ENCODE measurements at places on chromosomes 1 and 21. TPM values are rescaled to one million over a fixed set of nuclear protein-coding genes. Genes with fewer than 3 reads are reported as not detected.
A peak's percentile ranks its signal among the peaks of the same experiment; 100 is the strongest.

GRCh38 chr1:64530969-64531692, 61.2 kb downstream of the CACHD1 start:
- no peak for DNase-seq
- H3K27me3 ChIP-seq = no peaks in the 10 kb centered on the region
- no peak overlapping the region for H3K4me3 ChIP-seq

DNA sequence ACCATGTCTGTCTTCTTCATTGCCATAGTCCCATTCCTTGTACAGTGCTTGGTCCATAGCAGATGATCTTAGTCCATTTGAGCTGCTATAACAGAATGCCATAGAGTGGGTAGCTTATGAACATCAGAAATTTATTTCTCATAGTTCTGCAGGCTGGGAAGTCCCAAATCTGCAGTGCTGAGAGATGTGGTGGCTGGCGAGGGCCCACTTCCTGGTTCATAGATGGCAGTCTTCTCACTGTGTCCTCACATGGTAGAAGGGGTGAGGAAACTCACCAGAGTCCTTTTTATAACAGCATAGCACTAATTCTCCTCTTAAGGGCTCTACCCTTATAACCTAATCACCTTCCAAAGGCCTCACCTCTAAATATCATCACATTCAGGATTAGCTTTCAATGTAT, 23.1 kb upstream of the RAP1A start:
- H3K4me1 ChIP-seq = peaks cover 26% of the 10 kb centered on the region
- H3K36me3 ChIP-seq = no peaks in the 10 kb centered on the region
- no peaks in the 10 kb centered on the region for H3K27me3 ChIP-seq
- H3K27ac ChIP-seq = no peak overlapping the region

- H3K36me3 ChIP-seq = no peaks in the 10 kb centered on the region
- no peak overlapping the region for H3K4me3 ChIP-seq
- H3K27me3 ChIP-seq = no peaks in the 10 kb centered on the region
- DNase-seq = no peak
Observed at GRCh38 chr1:224052772-224053171, 61.1 kb upstream of the FBXO28 start.

- no peak overlapping the region for H3K4me3 ChIP-seq
- H3K27me3 ChIP-seq = no peaks in the 10 kb centered on the region
- H3K27ac ChIP-seq = no peak overlapping the region
- no peaks in the 10 kb centered on the region for H3K36me3 ChIP-seq
- peaks cover 6% of the 10 kb centered on the region for H3K4me1 ChIP-seq
Observed at GRCh38 chr1:180720753-180721152, 88.9 kb downstream of the XPR1 start.

DNA sequence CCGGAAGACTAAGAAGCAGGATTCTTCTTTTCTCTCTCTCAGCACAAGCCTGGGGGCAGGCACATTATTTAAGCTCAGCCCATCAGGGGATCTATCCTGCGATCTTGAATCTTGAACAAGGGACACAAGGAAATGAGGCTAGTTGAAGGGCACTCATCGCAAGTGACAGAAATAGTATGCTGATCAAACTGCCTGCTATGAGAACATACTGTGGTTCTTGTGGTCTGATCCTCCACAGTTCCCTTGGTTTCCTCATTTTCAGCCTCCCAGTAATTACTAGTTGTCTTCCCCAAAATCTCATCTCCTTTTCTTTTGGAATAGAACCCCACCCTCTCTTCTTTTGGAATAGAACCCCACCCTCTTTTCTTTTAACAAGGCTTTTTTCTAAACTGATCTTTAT, 6.5 kb downstream of the ANKRD45 start:
- no peaks in the 10 kb centered on the region for H3K4me1 ChIP-seq
- H3K36me3 ChIP-seq = no peaks in the 10 kb centered on the region
- H3K27ac ChIP-seq = no peak overlapping the region
- H3K4me3 ChIP-seq = no peak overlapping the region

DNA sequence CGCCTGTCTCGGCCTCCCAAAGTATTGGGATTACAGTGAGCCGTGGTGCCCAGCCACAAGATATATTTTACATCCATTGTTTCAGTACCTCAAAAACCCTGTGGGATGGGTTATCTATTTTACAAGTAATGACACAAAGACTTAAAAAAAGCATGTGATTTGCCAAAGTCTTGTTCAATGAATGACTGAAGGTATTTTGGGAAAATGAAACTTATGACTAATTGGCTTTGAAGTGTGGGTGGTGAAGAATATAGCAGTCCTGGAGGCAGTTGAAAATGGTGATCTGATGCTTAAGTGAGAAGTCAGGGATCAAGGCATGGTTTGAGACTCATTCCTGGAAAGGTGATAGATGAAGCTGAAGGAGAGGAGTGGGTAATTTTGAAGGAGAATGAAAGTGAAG, 3.0 kb downstream of the SWT1 start:
- no peak overlapping the region for H3K4me3 ChIP-seq
- H3K4me1 ChIP-seq = peaks cover 16% of the 10 kb centered on the region
- no peaks in the 10 kb centered on the region for H3K36me3 ChIP-seq
- no peak overlapping the region for H3K27ac ChIP-seq
- no peaks in the 10 kb centered on the region for H3K27me3 ChIP-seq

DNA sequence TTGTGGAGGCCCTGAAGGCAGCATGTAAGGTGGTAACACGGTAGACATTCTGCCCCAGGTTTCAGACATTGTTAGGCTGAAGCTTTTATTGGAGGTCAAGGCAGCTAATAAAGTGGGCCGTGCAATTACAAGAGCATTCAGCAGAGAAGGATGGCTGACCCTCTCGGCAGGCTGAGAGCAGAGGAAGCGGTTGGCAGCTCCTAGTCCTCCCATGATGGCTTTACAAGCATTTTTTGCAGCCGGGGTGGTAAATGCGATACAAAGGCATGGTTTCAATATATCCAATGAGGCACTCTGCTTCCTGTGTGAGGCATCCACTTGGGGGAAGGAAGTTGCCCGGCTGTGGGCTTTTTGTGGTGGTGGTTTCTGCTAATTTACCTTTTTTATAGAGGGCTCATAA, 14.6 kb downstream of the KIF26B start:
- H3K4me1 ChIP-seq = peaks cover 25% of the 10 kb centered on the region
- H3K4me3 ChIP-seq = no peak overlapping the region
- no peaks in the 10 kb centered on the region for H3K27me3 ChIP-seq
- peak overlapping the region; percentile 49 for H3K27ac ChIP-seq
- H3K36me3 ChIP-seq = peaks cover 34% of the 10 kb centered on the region
- DNase-seq = no peak

GRCh38 chr1:204852854-204853253, 17.8 kb upstream of the NFASC start:
- H3K27ac ChIP-seq = no peak overlapping the region
- H3K4me1 ChIP-seq = no peaks in the 10 kb centered on the region
- no peak for DNase-seq
- no peak overlapping the region for H3K4me3 ChIP-seq
- no peaks in the 10 kb centered on the region for H3K36me3 ChIP-seq

GRCh38 chr1:154584267-154584994, 16.9 kb downstream of the CHRNB2 start:
- no peak overlapping the region for H3K27ac ChIP-seq
- no peaks in the 10 kb centered on the region for H3K4me1 ChIP-seq
- no peaks in the 10 kb centered on the region for H3K27me3 ChIP-seq
- no peak overlapping the region for H3K4me3 ChIP-seq

- peak; percentile 50 for DNase-seq
- peaks cover 3% of the 10 kb centered on the region for H3K36me3 ChIP-seq
- H3K4me3 ChIP-seq = no peak overlapping the region
Observed at GRCh38 chr1:117886101-117886795, 43.2 kb downstream of the GDAP2 start.

- H3K27me3 ChIP-seq = no peaks in the 10 kb centered on the region
- no peaks in the 10 kb centered on the region for H3K4me1 ChIP-seq
- no peak overlapping the region for H3K27ac ChIP-seq
- H3K4me3 ChIP-seq = no peak overlapping the region
- H3K36me3 ChIP-seq = no peaks in the 10 kb centered on the region
Observed at GRCh38 chr1:43465505-43466067, 11.9 kb upstream of the HYI start.

- no peak for DNase-seq
- H3K4me3 ChIP-seq = no peak overlapping the region
- H3K27ac ChIP-seq = no peak overlapping the region
- H3K4me1 ChIP-seq = no peaks in the 10 kb centered on the region
Observed at GRCh38 chr1:59999006-59999405, 72.4 kb upstream of the CYP2J2 start.

DNA sequence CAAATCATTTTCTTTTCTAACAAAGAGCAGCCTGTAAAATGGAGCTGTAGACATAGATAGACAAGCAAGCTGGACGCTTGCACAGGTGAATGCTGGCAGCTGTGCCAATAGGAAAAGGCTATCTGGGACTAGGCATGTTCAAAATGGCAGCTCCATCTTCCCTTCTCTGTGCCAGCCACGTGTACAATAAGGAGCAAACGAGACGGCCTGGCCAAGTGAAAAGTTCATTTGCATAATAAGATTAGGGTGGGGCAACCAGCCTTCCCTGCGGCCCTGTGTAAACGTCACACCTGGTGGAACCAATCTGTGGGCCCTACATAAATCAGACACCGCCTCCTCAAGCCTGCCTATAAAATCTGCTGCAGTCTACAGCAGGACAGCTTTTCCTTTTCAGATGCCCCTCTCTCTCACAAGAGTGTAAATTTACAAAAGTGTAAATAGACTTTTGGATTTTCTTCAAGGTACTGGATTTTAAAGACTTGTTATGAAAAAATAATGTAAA, 16.6 kb upstream of the EDEM3 start:
- no peaks in the 10 kb centered on the region for H3K27me3 ChIP-seq
- no peak for DNase-seq

DNA sequence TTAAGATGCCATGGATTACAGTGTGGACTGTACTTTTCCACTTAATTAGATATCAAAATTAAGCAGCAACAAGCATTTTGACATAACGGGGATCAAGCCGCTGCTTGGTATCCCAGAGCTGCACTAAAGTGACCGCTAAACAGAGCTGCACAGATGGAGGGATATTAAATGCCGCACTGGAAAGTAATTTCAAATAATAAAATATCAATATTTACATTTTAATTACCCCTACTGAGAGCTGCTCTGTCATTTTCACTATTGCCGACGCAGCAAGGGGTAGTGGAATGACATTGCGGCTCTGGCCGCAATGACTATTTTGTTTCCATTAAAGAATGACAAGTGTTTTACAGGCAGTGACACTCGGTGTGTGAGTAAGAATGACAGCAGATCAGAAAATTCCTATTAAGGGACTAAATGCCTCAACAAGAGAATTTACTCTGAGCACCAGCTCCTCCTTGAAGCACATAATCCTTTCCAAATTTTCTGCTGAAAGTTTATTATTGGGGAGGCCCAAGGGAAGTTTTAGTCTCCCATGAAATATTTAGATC, 109.1 kb upstream of the USH2A start:
- peaks cover 10% of the 10 kb centered on the region for H3K4me1 ChIP-seq
- H3K4me3 ChIP-seq = no peak overlapping the region
- H3K36me3 ChIP-seq = no peaks in the 10 kb centered on the region
- no peak for DNase-seq

DNA sequence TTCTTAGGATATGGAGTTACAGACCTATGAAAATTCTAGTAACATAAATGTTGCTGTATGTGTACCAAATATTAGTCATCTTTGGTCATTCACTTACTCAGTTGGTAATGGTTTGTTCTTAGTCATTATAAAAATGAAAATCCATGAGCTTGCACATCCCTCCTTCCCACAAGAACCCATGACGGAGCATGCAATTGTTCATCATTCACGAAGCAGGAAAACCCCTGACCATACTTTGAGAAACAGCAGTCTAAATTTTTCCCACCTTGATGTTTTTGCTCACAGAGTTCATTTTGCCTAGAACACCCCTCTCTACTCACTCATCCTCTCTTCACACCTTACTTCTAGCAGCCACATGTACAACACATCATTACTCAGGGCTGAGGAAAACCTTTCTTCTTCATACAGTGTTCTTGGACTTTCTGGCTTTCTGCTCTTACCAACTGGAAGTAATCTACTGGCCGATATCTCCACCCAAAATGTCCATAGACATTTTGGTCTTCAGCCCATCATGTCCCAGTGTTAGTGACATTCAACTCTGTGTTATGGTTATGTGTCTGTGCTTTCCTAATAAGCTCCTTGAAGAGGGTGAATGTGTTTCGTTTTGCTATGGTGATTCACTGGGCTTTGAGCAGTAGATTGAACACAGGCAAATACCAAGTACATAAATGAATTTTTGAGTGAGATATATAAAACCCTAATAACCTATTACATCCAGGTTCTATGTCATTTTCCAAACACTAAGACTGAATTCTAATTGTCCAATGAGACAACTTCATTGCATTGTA, 189.9 kb downstream of the ZC3H11B start:
- peaks cover 3% of the 10 kb centered on the region for H3K4me1 ChIP-seq
- H3K27ac ChIP-seq = no peak overlapping the region
- H3K36me3 ChIP-seq = no peaks in the 10 kb centered on the region
- DNase-seq = no peak

Gene GBP1
- 2.4 TPM for polyA plus RNA-seq

Gene IFI44L
- polyA plus RNA-seq = not detected

Gene OR10J1
- polyA plus RNA-seq = not detected

Gene SPATC1L
- polyA plus RNA-seq = 69.2 TPM

Gene RAP1GAP
- polyA plus RNA-seq = 5.8 TPM

Gene UTS2
- not detected for polyA plus RNA-seq

Gene KRTAP24-1
- polyA plus RNA-seq = not detected

Gene IGSF9
- polyA plus RNA-seq = 4.2 TPM

Gene VCAM1
- 806 TPM for polyA plus RNA-seq
